ENCODE measurements at places on chromosomes 16 and 17.

DNA sequence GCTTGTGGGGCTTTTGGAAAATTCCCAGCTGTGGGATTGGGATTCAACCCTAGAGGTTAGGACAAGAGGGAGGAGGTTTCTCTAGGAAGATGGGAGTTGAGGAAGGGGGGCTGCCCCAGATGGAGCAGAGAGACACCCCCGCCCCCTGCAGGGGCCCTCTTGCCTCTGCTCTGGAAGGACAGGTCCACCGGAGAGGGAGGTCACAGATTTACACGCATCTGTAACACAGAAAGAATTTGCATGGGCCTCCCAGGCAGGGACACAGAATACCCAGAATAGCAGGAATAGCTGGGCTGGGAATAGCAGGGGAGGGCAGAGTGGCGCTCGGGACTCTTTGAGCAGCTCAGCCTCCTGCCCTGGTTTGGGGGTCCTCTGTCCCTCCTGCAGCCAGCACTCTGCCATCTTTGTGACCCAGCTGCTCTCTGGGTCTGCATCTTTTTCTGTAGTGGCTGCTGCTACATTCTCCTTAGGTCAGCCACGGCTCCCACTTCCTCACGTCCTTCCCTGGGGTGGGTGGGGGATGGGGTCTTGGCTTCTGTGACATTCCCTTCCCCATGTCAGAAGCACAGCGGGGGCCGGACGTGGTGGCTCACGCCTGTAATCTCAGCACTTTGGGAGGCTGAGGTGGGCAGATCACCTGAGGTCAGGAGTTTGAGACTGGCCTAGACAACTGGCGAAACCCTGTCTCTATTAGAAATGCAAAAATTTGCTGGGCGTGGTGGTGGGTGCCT, 33.9 kb upstream of the PLLP start:
- DNase-seq = no peak

GRCh38 chr17:59669411-59669810, 37.8 kb downstream of the PTRH2 start:
- no peak for DNase-seq

DNA sequence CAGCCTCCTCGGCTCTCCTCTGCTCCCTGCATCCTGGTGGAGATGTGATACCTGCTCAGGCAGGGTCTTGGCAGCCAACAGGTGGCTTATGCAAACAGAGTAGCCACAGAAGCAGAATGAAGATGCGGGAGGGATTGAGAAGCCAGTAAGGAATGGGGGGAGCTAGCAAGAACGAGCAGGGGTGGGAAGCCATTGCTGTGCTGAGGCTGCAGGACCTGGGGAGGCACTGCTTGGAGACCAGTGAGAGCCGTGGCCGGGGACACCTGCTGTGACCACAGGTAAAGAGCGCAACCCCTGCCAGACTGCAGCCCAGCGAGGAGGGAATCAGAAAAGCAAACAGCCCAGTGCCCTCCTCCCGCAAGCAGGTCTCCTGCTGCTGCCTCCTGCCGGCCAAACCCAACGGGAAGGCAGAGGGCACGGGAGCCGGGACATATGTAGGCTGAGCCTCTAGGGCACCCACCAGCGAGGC, 14.7 kb downstream of the AIPL1 start:
- no peak for DNase-seq

DNA sequence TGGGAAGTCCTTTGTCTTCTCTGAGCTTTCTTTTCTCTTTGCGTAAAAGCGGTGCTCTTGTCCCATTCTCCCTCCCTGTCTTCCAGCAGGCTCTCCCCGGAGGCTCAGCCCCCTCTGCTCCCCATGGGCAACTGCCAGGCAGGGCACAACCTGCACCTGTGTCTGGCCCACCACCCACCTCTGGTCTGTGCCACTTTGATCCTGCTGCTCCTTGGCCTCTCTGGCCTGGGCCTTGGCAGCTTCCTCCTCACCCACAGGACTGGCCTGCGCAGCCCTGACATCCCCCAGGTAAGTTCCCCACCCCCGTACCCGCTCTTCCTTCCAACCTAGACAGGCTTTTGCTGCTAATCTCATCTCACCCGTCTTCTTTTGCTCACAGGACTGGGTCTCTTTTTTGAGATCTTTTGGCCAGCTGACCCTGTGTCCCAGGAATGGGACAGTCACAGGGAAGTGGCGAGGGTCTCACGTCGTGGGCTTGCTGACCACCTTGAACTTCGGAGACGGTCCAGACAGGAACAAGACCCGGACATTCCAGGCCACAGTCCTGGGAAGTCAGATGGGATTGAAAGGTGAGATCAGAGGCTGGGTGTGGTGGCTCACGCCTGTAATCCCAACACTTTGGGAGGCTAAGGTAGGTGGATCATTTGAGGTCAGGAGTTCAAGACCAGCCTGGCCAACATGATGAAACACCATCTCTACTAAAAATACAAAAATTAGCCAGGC, 1.3 kb downstream of the TMEM219 start:
- no peak for DNase-seq

DNA sequence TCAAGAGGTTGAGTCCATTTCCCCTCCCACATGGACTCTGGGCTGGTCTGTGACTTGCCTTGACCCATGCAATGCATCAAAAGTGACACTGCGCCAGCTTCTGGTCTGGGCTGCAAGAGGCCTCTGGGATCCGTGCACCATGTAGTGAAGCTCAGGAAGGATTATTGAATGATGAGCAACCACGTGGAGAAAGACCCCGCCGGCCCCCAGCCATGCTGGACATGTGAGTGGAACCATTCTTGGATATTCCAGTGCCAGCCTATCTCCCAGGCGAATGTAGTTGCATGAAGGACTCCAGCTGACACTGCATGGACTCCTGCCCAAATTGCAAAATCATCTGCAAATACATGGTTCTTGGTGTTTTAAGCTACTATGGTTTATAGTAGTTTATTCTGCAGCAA, 7.6 kb upstream of the ALOX15B start:
- DNase-seq = no peak

DNA sequence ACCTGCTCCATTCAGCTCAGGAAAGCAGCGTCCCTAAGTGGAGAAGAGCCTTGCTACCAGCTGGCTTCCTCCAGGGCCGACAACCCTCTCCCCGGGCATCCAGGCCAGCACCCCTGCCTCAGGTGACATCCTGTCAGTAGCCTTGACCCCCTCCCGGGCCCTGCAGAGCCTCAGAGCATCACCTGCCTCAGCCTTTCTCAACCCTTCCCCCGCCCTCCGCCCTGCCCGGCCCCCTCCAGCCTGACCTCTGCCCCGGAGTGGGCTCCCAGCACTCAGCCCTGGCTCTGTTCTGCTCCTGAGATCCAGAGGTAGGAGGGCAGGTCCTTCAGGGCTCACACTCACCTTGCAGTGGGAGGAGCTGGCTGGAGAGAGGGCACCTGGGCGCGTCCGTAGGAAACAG, 73.8 kb upstream of the METRNL start:
- DNase-seq = no peak

GRCh38 chr17:56913353-56913866, 439 bp downstream of the TRIM25 start:
- DNase-seq = no peak

Data from HCEC 1CT (cell line).